SK-N-SH (cell line): ENCODE measurements at places on chromosomes 1 and 21.

DNA sequence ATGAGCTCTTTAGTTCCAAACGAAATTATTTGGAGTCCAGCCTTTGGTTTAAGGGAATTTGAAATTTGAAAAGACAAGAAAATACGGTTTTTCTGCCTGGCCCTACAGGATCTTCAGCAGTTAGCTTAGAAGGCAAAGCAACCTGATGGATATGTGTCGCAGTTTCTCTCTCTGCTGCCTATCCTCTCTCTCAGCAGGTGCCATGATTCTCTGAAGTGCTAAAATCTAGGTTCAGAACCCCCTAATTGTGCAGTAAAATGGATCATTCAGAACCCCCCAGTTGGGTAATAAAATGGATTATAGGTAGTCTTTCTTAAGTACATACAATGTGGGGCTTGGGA lies 446 bp upstream of the DEPDC1 start:
- DNase-seq = no peak

- DNase-seq = no peak
Observed at GRCh38 chr1:76268341-76268740, 193.8 kb downstream of the ST6GALNAC3 start.

- no peak for DNase-seq
Observed at GRCh38 chr1:223709598-223709997, 2.7 kb upstream of the CAPN2 start.

DNA sequence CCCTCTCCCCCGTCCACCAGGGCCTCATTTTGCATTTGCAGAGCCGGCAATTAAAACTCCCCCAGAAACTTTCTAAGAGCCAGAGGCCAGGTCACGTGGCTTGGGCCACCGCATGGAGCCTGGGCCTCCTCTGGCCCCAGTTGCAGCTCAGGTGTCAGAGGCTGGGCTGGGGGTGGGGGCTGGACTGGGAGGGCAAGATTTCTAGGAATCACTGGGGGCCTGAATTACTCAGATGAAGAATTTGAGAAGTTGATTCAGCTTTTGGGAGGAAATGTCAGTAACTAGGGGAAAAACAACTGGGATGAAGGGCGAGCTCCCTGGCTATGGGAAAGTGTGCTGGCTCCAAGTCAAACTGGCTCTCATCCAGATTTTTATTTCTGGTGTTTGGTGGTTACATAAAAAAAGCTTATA lies 151.0 kb downstream of the CDC7 start:
- DNase-seq = no peak
